ENCODE measurements at places on chromosomes 6 and 20.

GRCh38 chr6:170284126-170284773 is 6.6 kb downstream of the DLL1 start:
- no peak for DNase-seq

- no peak for DNase-seq
These were observed 144.5 kb downstream of the LPA start for GRCh38 chr6:160519603-160520042.

DNA sequence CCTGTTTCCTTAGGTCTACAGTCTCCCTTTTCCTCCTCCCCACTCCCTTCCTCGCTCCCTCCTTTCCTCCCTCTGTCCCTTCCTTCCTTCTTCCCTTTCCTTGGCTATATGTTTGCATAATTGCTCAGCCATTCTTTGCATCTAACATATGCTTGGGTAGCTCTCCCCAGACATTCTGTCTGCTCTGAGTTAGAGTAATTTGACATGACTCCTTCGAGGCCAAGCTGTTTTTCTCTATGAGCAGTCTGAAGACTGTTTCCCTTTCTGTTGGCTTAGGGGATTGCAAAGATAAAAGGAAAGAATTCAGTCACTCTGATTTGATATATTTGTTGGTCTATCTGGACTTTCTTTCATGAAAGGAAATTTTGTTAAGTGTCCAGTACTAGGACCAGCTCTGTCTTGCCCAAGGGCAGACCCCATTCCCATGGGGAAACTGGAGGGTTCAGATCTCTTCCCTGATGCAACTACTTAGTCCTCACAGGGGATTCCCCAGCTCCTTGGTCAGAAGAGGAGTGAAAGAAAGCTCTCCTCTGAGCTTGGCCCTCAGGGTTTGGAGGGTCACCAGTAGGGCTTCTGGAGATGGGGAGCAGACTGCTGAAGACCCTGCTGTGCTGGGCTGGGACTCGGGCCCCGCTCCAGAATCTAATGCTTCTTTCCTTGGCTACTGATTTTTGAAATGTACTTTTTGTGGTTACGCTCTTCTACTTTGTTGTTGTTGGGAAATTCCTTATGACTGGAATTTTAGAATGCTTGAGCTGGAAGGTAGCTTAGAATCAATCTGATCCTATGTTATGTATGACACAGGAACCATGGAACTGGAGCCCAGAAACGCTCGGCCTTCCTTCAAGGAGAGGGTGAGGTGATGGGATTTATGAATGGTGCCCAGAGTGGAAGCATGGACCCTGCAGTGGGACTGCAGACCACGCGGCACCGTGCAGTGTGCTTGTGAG is 63.7 kb upstream of the SLC22A23 start:
- no peak for DNase-seq

DNA sequence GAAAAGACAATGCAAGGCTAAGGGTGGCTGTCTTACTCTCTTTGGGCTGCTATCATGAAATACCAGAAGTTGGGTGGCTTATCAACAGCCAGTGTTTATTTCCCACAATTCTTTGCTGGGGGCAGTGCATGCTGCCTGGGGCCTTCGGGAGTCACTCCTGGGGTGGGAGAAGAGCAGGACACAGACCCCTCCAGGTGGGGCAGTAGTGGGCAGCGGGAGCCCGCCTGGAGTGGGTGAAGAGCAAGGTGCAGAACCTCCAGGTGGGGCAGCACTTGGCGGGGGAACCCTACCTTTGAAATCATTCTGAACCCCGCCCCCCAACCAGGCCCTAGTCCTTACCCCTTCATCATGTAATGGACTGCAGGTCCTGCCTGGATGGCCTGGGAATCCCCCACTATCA is 69.6 kb upstream of the THBS2 start:
- DNase-seq: no peak

DNA sequence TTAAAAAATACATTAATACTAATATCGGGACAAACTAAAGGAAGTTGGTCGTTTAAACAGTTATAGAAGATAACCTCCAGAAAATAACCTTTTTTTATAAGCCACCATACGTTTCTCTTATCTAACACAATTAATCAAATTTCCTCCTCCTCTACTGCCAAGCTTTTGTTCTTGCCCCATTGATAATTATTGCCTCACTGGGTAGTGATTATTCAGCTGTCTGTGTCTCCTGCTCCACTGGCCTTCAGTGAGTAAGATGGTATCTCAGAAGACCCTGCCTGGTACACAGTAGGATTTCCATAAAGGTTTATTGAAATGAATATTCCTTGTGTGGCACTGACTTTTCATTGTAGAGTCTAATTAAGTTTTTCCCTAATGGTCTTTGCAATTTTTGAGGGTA is 165.5 kb upstream of the SCGN start:
- DNase-seq: no peak

DNA sequence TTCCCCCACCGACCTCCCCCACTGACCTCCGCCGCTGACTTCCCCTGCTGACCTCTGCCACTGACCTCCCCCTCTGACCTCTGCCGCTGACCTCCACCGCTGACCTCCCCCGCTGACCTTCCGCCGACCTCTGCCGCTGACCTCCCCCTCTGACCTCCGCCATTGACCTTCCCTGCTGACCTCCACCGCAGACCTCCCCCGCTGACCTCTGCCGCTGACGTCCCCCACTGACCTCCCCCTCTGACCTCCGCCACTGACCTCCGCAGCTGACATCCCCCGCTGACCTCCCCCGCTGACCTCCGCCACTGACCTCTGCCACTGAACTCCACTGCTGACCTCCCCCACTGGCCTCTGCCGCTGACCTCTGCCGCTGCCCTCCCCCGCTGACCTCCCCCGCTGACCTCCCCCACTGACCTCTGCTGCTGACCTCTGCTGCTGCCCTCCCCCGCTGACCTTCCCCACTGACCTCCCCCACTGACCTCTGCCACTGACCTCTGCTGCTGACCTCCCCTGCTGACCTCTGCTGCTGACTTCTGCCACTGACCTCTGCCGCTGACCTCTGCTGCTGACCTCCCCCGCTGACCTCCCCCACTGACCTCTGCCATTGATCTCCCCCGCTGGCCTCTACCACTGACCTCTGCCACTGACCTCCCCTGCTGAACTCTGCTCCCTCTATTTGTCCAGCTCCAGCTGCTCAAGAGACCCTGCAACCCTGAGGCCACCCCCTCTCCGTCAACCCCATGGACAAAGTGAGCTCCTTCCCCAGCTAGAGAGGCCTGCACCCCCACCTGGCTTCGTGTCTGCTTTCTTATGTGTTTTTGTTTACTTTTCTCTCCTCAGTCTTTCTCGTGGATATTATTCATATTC is 91.4 kb upstream of the AFDN start:
- no peak for DNase-seq
